Activated T-cell treated with anti-CD3 and anti-CD28 coated beads, Interleukin-2, amount 50 U/mL, for 24 hours (primary cell): ENCODE measurements at places on chromosomes 4 and X.

GRCh38 chrX:103704863-103705262 lies 5.8 kb upstream of the TMEM31 start:
- no peak for DNase-seq

DNA sequence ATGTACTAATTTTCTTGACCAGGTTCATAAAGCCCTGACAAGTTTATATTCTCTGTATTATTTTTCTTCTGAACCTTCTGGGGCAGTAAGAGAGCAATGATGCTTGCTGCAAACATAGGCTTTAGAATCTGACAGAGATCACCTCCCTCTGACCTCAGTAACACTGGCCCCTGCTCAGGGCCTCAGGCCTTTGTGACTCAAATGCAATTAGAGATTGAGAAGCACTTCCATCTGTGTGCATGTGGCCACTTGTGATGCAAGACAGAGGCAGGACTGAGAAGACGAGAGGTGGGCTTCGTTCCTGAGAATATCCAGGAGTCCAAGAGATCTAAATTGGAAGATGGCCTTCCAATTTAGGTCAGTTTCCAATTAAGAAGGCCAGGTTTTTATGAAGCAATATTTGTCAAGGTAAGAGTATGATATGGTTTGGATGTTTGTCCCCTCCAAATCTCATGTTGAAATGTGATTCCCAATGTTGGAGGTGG lies 82.8 kb upstream of the VEGFC start:
- DNase-seq: no peak

DNA sequence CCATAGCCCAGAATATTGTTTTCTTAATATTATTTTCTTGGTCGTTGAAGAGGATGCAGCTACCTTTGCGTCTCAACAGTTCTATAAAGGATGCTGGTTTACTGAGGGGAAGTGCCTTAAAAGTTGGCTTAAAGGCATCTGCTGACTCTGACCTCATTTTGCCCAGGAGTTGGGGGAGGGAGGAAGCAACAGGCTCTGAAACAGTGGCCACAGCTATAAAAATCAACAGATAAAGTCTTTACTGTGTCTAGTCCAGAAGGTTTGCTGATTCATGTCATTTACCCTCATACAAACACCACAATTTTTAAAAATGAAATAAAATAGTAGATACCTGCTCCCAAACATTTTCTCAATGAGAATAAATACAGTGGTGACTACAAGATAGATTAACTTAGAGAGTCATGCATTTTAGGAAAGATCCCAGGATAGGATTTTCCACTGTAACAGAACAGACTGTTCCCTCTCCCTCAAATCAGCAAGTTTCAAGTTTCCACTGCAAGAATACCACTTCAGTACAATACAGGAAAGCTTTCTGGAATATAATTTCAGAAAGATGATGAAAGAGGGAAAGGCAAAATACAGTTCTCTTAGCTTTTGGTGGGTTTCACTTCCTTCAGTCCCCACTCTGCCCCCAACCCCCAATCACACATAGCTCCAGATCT lies 1.9 kb downstream of the PHKA1 start:
- no peak for DNase-seq

DNA sequence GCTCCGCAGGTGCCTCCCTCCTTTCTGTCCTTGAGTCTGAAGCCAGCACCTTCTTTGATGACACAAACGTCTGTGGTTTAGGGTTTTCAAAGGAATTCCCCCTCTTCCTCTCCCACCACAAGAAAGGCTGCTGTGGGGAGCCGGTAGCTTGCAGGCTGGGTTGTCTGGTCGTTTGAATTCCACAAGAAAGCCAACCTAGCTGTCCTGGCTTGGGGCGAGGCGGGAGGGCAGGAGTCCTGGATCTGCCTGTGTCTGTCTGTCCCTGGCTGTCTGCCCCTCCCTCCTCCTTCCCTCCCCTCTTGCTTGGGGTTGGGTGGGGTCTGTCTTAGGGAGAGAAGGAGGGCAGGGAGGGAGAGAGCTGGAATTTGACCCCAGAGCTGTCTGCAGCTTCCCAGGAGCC lies 56.3 kb downstream of the SHROOM2 start:
- DNase-seq: no peak

GRCh38 chr4:8911316-8912088 lies 39.9 kb upstream of the HMX1 start:
- peak; percentile 20 for DNase-seq

DNA sequence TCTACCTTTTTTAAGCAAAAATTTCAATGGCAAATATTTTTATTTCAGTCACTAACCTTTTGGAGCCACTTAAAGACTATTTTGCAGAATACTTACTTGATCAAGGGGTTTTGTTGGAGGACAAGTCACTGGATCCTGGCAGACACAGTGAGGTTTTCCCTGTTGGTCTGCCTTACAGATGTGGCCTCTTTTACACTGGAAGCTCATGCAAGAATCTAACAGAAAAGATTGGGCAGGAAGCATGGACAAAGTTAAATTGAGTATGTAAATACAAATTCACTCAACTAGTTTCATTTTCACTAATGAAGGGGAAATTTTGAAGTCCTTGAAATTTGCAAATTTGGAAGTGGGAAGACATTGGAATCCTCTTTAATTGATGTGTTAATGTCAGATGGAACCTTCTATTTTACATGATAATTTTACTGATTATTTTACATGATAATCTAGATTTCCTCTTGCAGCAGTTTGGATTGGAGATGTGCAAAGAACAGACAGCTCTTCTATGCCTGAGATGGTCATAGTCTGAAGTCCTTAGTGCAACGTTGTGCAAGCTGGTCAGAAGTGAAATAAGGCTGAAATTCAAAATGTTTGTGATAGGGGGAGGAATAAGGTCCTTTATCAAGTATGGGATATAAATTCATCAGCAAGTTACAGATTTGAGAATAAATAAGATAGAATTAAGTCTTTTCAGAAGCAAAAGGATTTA lies 38.4 kb downstream of the SPARCL1 start:
- no peak for DNase-seq

DNA sequence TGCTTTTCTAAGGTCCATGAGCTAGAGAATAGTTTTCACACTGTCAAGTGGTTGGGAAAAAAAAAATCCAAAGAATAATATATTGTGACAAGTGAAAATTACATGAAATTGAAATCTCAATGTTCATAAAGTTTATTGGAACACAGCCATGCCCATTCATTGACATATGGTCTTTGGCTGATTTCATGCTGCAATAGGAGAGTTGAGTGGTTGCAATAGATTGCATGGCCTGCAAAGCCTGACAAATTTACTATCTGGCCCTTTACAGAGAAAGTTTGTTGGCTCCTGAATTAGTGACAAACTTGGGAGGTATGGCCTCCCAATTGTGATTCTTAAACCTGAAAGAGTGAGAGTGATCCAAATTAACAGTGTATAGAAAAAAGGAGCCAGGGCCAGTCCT lies 115.5 kb upstream of the FAM9C start:
- no peak for DNase-seq

- no peak for DNase-seq
These were observed 14.5 kb downstream of the SLC2A9 start for GRCh38 chr4:10006601-10007435.

DNA sequence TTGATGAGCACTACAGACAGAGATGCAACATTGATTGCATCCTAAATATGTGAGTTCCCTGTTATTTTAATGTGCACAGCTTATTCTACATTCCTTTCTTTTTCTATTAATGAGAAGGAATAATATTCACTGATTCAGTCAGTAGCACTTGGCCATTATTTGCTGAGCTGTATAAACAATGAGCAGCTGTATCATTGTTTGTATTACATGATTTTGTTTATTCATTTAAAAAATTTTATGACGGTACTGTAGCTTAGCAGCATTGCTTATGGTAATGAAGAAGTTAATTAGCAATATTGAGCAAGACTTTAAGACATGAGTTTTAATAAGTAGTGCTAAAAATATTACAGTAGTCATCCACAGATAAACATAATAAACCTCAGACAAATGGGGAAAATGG lies 582.0 kb downstream of the ADGRL3 start:
- no peak for DNase-seq

DNA sequence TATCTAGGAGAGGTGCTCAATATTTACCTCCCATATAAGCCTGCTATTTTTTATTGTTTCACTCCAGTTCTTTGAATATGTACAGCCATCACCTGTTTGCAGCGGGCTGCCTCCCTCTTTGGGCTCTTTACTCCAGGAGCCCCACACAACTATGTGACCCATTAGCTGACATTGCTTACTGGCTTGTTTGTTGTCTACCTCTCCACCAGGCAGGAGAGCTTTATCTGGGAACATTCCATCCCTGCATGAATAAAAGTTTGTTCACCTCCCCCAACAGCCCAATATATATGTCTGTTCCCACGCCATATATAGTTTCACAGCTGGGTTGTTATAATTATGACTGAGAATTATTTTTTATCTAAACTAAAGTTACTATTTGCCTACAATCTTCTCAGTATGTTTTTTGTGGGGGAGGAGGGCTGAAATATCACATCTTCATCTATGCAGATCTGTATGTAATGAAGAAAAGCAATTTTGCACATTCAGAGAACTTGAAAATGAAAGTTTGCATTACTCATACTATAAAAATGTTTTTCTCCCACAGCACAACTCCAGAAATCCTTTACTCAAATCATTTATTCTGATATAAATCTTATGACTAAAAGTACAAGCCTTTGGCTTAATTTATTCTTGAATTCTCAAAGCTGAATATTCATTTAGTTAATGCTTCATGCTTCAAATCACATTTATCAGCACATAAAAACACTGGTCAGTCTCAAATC lies 61.2 kb upstream of the DAPP1 start:
- no peak for DNase-seq

DNA sequence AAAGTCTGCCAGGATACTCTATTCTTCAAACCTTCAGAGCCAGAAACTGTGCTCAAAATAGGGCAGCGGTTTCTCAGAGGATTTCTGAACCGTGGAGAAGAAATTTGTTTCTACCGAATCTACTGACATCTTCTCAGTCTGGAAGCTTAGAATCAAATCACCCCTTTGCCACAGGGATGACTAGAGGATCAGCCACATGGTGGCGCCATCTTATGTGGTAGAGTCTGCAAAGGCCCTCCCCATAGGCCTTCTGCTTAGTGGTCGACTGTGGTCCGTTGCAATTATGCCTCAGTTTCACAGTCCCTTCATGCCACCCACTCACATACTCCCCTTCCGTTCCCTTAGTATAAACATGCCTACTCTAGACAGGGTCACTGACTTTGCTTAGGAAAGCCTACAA lies 680.7 kb upstream of the SPANXN1 start:
- DNase-seq: no peak

- no peak for DNase-seq
These were observed 23.5 kb downstream of the CXCL8 start for GRCh38 chr4:73763877-73764276.

DNA sequence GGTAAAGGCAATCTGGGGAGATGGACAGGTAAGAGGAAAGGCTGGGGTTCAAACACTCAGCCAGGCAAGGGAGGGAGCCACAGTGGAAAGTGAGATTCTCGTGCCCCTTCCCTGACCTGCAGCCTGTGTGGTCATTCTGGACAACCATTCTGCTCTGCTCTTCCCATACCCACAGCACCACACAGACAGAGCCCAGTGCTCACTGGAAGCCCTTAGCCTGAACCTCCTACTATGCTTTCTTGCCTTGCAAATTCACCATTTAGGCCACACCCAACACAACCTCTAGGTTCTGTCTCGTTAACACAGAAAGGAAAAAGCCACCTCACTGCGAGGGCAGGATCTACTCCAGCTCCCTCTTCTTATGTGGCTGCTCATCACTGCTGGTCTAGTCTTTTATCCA lies 92.7 kb downstream of the SHISA3 start:
- DNase-seq: no peak

DNA sequence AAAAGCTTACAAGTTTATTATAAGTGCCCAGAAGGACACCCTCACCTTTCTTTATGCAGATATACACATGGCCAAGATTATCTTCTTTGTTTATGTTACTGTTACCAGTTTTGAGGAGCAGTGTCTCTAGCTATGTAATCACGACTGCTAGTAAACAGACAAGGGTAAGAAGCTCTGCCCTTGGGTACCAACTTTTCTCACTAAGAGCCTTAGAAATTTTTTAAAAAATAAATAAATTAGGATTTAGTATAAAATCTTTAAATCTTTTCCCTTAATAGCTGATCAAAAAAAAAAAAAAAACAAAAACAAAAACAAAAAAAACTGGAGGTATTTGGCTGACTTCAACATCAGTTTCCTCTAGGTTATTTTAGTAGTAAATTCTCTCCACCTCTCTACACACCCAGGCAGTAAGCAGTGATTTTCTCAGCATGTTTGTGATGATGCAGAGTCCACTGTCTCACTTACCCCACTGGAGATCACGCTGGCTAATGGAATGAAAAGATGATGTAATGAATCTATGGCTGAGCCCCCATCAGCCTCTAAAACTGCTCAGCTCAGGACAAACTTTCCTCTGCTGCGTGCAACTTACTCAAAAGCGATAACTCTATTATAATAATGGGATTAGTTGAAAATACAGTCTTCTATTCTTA lies 125.9 kb downstream of the FRYL start:
- no peak for DNase-seq

DNA sequence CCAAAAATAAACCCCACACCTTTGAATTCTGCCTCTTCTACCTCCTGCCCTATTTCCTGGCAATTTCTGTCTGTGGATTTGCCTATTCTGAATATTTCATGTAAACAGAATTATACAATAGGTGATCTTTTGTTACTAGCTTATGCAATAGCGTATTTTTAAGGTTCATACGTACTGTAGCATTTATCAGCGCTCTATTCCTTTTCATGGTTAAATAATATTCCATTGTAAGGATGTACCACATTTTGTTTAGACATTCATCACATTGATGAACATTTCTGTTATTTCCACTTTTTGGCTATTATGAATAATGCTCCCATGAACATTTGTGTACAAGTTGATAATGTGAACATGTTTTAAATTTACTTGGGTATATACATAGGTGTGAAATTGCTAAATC lies 780.4 kb upstream of the MAGEB2 start:
- no peak for DNase-seq

DNA sequence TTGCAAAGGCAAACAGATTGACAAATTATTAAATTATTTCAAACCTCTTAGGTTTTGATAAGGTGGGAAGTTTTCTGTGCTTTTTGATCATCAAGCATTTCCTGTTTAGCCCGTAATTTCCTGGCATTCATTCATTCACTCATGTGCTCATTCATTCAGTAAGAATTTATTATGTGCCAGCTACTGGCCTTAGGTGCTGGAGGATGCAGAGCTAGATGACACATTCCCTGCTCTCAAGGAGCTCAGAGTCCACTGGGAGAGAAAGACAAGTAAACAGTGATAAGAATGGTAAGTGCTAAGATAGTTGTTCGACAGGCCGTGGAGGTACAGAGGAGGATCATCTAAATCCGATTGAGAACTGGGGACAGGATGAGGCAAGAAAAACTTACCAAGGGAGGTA lies 153.0 kb downstream of the DCTD start:
- DNase-seq: no peak

DNA sequence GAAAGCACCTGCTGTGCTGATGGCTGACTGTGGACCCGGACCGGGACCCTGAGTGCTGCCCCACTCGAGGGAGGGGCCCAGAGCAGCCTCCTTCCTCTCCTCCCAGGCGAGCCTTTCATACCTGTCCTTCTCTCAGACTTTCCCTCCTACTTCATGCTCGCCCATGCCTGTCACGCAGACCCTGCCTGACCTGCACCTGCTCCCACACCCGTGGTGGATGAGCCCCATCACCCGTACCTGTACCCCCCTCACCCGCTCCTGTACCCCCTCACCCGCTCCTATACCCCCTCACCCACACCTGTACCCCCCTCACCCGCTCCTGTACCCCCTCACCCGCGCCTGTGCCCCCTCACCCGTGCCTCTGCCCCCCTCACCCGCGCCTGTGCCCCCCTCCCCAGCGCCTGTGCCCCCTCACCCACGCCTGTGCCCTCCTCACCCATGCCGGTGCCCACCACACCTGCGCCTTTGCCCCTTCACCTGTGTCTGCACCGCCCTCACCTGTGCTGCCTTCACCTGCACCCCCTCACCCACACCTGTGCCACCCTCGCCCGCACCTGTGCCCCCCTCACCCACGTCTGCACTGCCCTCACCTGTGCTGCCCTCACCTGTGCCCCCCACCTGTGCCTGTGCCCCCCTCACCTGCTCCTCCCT lies 5.8 kb downstream of the MAEA start:
- DNase-seq: no peak
